Stimulated activated CD8-positive, alpha-beta memory T cell treated with anti-CD3 and anti-CD28 coated beads, Interleukin-2, amount 100 ng/mL, for 1 hour (primary cell): ENCODE measurements at places on chromosomes 4 and X.

DNA sequence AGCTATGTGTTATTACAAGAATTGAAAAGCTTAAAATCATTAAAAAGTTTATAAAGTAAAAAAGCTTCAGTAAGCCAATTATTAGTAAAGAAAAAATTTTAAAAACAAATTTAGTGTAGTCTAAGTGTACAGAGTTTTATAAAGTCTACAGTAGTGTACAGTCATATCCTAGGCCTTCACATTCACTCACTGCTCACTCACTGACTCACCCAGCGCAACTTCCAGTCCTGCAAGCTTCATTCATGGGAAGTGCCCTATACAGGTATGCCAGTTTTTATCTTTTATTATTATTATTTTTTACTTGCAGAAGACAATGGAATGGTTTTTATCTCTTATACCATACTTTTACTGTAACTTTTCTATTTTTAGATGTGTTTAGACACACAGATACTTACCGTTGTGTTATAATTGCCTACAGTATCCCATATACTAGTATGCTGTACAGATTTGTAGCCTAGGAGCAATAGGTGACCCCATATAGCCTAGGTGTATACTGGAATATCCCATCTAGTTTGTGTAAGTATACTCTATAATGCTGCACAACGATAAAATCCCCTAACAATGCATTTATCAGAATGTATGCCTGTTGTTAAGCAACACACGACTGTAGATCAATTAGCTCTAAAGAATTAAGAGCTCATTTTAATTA is 230.7 kb downstream of the DCLK2 start:
- DNase-seq, result no peak

- no peak for DNase-seq
Measured at GRCh38 chr4:152328582-152328981, 207.3 kb downstream of the FBXW7 start.

DNA sequence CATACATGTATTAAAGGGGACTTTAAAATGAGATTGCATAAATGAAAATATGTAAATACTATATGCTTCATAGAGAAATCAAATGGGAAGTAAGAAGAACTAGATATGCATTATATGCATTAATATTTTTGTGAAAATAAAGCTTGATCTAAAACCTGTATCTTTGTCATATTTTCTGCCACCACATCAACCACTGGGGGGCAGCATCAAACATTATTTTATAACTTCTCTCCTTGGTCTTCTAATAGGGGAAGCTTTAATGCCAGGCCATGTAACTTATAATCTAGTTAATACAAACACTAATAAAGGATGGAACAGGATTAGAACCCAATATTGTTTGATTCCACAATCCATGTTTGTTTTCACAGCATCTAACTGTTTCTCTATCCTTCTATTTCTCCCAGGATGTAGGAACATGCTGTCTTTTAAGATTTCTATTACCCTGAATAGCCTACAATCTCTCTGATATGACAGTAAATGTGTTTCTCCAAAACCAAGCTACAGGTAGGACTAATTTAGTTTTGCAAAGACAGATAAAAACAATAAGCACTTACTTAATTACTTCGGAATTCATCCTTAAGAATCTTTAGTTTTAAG is 10.0 kb downstream of the QRFPR start:
- DNase-seq, result no peak

- no peak for DNase-seq
Measured at GRCh38 chrX:22975786-22976185, 24.0 kb upstream of the DDX53 start.

GRCh38 chr4:119046263-119046662 is 89.4 kb upstream of the MYOZ2 start:
- DNase-seq, result no peak

GRCh38 chr4:41141900-41142299 is 72.4 kb downstream of the APBB2 start:
- DNase-seq, result no peak

GRCh38 chrX:11558972-11559371 is 106.7 kb downstream of the ARHGAP6 start:
- DNase-seq, result peak; percentile 4
